ENCODE measurements at places on chromosomes 13 and 19. TPM values are rescaled to one million over a fixed set of nuclear protein-coding genes. Genes with fewer than 3 reads are reported as not detected.
A peak's percentile ranks its signal among the peaks of the same experiment; 100 is the strongest.

GRCh38 chr19:35267353-35267817 is 1.4 kb upstream of the USF2 start:
- peak; percentile 49 for DNase-seq

GRCh38 chr13:44425815-44426078 is 52.1 kb downstream of the SERP2 start:
- no peak for DNase-seq

The CYP4F22 gene
- total RNA-seq, result 6.2 TPM

The HIPK4 gene
- total RNA-seq, result 0.10 TPM

GRCh38 chr19:45130236-45130635 is 30.5 kb downstream of the NKPD1 start:
- DNase-seq, result no peak

GRCh38 chr19:42279902-42280814 is 11.1 kb downstream of the CIC start:
- DNase-seq, result peak; percentile 93

DNA sequence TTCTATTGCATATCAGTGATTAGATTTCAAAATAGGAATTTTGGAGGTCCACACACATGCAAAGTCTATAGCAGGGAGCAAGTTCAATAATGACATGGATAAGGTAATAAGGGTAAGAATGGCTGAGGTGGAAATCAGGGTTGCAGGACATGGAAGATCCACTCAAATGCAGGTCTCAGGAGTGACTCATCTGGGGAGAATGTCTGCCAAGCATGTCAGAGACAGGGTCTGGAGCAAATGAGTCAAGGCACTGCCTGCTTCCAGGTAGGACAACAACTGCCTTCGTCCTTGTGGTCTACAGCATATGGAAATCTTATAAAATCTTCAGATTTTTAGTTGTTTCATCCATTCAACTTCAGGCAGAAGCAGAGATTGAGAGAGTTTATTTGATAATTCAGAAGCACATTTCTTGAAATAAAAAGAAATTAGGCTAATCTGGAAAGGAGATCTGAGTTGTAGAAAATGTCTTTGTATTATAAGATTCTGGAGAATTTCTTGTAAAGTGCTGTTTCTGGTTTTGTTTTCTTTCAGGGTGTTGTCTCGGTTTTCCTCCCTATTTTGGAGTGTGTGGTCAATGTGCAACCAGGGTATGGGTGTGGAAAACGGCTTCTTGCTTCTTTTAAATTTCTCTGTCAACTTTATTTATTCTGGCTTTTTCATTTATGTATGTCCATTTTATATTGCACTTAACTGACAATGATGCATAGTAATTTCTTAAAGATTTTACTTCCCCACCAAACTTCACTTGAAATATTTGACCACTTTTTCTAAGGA is 748.8 kb downstream of the LIG4 start:
- no peak for DNase-seq

The OVOL3 gene
- total RNA-seq, result not detected

GRCh38 chr13:111876506-111876905 is 190.4 kb upstream of the SOX1 start:
- no peak for DNase-seq

The ANGPTL8 gene
- total RNA-seq, result not detected

GRCh38 chr19:36404498-36404897 is 13.9 kb downstream of the ZFP82 start:
- no peak for DNase-seq

The ZNF506 gene
- total RNA-seq, result 25.1 TPM

DNA sequence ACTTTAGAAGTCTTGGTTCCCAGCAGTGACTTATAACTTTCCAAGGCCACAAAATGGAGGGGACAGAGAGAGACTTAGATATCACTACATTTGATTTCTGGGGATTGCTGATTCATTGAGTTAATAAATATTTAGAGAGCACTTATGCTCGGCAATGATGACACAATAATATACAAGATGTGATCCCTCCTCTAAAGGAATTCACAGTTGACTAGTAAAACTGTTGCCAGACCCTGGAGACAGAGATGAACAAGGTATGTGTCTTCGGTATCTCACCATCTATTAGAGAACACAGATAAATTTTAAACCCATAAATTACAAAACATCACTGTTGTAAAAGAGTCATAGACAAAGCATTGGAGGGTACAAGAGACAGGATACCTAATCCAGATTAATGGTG is 437.5 kb downstream of the FOXO1 start:
- DNase-seq, result no peak

GRCh38 chr13:33319859-33320258 is 34.3 kb upstream of the STARD13 start:
- no peak for DNase-seq
